Epithelial cell of proximal tubule (primary cell): ENCODE measurements at places on chromosomes 16 and 17.

- no peak for DNase-seq
Observed at GRCh38 chr17:50834429-50835300, 721 bp upstream of the WFIKKN2 start.

DNA sequence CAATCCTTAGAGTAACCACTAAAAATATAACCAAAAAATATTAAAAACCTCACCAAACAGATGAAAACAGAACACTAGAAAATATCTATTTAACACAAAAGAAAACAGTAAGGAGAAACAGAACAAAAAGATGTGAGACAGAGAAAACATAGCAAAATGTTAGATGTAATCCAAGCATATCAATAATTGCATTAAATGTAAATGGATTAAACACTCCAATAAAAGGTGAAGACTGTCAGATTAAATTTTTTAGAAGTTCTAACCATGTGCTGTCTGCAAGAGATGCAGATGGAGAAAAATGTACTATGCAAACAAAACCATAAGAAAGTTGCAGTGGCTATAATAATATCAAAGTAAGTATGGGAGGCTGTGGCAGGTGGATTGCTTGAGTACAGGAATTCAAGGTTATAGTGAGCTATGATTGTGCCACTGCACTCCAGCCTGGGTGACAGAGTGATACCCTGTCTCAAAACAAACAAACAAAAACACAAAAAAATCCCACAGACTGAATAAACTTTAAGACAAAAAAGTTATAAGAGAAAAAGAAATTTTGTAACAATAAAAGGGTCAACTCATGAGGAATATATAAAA lies 53.9 kb downstream of the ADCY9 start:
- DNase-seq, result no peak

DNA sequence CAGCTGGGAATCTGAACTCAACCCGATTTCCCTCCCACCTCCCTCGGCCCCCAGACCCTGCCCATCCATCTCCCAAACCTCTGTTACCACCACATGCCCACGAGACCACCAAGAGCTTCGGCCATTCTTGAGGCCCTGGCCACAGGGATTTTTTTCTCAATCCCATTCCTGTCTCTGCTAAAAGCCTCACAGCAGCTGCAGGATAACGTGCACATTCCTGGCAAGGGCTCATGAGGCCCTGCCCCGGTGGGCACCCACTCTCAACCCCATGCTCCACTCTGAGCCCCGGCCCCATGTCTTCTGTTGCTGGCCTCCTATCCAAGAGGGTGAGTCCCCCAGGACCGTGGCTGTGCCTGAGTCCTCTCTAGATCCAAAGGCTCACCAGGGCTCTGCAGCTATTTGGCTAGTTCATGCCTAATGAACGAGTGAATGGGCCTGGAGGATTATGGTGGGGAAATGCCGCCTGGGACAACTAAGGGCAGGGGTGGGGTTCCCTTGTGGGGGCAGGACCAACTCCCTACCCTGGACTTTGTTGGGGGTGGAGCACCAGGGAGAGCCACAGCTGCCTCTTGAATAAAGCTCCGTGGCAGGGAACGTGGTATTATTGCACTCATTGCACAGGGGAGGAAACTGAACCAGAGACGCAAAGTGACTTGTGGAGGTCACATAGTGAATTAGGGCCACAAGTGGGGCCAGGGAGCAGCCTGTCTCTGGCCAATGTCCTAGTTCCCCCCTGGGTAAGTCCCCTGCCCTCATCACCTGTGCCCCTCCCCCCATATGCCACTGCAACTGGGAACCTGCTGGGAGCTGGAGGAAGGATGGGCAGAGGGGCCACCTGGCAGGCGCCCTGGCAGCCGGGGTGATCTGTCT lies 113.8 kb upstream of the SMURF2 start:
- no peak for DNase-seq

DNA sequence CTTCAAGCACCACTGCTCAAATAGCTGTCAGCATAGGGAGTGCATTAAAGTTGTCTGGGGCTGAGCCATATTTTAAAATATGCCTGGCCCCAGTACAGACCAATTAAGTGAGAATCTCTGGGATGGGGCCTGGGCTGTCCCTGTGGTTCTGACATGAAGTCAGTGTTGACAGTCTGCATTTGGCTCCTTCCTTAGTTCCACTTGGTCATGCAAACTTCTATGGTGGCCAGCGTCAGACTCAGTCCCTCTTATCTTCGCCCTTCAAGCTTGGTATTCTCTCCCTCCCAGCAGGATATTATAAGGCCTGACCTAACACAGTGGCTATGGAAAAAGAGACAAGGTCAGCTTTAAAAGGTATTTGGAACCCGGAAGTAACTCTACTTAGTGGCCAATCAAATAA lies 177.2 kb downstream of the PMP22 start:
- DNase-seq, result no peak

DNA sequence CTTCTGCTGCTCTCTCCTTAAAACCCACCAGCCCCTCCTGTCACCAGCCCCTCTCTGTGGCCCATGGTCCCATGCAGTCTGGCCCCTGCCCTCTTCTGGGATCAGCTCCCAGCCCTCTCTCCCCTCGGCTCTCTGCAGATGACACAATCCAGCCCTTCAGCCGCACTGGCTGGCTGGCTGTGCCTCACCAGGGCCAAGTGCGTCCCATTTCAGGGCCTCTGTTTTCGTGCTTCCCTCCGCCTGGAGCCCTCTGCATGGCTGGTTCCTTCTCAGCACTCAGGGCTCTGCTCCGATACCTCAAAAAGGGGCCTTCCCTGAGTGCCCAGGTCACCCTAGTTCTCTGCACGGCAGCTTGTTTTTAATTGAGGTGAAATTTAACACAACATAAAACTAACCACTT lies 124.3 kb downstream of the SOCS1 start:
- no peak for DNase-seq

- DNase-seq, result no peak
Observed at GRCh38 chr16:83661656-83662055, 146.1 kb upstream of the HSBP1 start.

DNA sequence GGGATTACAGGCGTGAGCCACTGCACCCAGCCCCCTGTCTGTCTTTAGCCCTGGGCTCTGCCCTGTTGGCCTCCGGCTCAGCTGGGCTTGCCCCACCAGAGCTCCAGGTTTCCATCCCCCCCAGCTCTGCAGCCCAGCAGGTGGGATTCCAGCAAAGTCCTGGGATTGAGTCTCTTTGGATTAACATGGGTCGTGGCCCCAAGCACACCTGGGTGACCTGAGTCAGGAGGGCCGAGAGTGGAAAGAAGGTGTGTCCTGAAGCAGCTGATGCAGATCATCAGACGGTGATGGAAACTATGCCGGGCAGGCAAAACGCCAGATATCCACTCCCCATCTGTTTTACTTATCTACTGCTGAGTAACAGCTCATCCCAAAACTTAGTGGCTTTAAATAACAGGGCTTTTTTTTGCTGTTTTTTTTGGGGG lies 72.5 kb downstream of the KNOP1 start:
- DNase-seq, result no peak

DNA sequence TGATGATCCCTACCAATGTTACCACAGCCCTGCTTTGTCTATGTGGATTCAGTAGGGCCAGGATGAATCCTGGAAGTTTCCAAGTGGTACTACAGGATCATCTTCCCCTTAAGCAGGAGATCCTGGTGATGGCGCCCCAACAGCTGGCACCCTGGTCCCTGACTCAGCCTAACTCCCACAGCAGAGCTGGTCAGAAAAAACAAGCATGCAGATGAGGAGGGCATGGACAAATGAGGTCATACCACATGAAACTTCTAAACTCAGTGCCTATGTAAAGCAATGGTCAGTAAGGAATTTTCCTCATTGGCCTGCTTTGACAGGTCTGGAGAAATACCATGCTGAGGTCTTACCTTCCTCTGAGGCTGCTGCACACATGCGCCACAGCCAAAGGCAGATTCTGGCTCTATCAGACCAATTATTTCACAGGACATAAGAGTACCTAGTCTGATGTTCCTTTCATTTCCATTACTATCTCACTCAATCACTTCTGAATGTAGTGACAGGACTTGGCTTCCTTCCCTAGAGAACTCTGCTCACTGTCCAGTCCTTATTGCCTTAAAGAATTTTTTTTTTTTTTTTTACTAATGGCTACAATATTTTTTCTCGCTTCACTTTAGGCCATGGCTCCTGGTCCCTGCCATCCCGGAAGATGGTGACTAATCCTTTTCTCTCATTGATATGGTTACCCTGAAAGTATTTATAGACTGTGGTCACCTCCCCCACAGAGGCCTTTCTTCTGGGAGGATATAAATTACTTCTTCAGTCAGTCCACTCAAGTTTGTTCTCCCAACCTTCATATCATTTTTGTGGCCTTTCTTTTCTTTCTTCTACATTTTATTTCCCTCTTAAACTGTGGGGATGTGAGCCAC lies 525.2 kb upstream of the PSMD7 start:
- DNase-seq, result no peak

GRCh38 chr17:81867170-81867990 lies 3.8 kb downstream of the ARHGDIA start:
- no peak for DNase-seq

GRCh38 chr16:49857423-49858181 lies 1.7 kb upstream of the ZNF423 start:
- DNase-seq, result no peak

GRCh38 chr17:75524970-75525805 lies at the start of gene LLGL2:
TSS of gene LLGL2 (plus strand) at chr17:75525697. CDS start at chr17:75543427, 17,730 bp downstream.
- no peak for DNase-seq

- DNase-seq, result no peak
Observed at GRCh38 chr17:51499897-51500296, 239.6 kb downstream of the UTP18 start.

GRCh38 chr17:50911890-50912289 lies 45.7 kb upstream of the TOB1 start:
- no peak for DNase-seq

GRCh38 chr17:32693194-32693897 lies 183.6 kb downstream of the MYO1D start:
- no peak for DNase-seq

DNA sequence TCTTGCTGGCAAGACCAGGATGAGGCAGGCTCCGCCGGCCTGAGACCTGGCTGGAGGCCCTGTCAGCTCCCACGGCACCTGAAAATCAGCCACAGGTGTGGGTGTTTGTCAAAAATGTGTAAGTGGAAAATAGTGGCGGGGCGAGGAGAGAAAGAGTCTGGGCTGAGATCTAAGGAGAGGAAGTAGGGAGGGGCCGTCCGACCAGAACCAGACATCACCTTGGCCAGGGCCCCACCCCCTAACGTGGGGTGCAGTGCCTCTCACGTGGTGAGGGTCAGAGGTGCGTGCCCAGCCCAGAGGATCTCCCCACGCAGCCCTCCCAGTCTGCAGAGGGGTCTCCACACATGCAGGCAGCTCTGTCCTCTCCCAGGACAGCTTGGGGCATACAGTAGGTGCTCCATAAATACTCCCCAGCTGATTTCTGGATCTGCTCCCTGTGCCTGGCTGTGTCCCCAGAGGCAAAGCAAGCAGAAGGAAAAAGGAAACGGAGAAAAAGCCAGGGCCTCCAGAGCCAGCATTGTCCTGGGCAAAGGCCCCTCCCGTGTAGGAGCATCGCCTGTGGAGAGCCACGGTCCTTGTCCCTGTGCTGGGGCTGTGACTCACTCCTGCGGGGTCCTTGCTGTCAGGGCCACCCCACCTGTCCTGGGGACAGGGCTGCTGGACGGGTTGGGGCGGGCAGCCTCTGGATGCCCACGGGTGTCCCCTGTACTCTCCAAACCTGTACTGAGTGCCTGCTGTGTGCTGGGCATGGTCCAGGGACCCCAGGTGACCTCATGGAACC lies 16.7 kb downstream of the ZFPM1 start:
- DNase-seq, result no peak

GRCh38 chr17:80468781-80469493 lies 7.5 kb downstream of the NPTX1 start:
- no peak for DNase-seq

GRCh38 chr16:64434526-64435069 lies 687.3 kb downstream of the CDH11 start:
- DNase-seq, result no peak

GRCh38 chr17:44266402-44267164 lies 1.4 kb downstream of the SLC4A1 start:
- DNase-seq, result no peak

DNA sequence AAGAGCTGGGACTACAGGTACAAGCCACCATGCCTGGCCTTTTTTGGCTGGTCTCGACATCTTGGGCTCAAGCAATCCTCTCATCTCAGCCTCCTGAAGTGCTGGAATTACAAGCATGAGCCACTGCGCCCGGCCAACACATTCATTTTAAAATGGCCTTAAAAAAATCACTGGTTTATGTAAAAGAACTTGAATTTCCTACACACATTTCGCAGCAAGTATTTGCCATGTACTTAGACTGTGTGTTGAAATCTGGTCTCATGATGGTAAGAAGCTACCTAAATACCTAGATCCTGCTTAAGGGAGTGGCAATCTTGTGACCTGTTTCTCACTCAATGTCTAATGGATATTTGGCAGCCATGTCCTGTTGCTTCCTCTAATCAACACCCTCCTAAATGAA lies 8.5 kb upstream of the CYTH1 start:
- DNase-seq, result no peak

DNA sequence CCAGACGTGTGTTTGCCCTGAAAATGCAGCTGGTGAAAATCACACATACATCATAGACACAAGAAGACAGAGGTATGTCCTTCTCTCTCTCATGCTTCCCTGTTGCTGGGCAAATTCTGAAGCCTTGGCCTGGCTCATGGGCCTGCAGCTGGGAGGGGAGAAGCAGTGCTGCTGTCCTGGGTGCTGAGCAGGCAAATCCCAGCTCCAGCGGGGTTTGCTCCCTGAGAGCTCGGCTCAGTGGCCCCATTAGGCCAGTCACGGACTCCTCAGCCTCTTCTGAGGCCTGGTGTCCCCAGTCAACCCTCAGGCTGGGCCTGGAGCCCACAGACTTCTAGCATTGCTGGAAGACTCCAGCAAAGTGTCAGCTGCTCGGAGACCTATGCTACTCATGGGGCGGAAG lies 11.7 kb downstream of the RHBDL3 start:
- DNase-seq, result no peak

- no peak for DNase-seq
Observed at GRCh38 chr17:17700251-17700969, 19.2 kb downstream of the RAI1 start.

GRCh38 chr16:27638833-27639560 lies 89.1 kb downstream of the KATNIP start:
- no peak for DNase-seq

DNA sequence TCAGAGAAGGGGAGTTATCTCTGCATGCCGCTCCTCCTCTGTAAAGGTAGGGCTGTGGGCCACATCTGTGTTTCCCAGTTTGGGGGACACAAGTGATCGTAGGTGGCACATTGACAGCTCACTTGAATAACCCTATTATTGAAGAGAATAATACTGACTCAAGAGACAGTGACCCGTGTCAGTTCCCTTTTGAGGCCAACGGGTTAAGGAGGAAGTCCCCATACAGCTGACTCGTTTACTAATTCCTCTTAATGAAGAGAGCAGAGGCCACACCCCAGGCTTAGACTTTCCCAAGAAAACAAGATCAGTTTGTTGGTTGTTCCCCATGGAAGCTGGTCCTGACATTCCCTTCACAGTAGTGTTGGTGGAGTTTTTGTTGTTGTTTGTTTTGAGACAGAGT lies 33.0 kb downstream of the IL4R start:
- no peak for DNase-seq

DNA sequence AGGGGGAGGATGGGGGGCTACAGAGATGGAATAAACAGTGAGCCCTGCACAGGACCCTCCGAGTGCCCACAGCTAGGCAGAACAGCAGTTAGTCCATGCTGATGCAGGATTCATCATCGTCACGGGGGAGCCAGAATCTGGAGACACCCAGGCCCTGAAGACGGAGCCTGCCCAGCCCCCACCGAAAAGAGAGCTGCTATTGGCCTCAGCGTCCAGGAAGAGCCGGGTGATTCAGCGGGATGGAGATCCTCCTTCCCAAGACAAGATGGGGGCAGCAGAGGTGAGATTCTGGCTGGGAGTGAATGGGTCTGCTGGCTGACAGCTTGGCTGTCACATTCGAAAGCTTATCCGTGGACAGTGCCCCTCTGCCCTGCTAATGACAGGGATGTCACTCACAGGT lies 133.6 kb upstream of the CRHR1 start:
- no peak for DNase-seq
